ENCODE measurements at places on chromosomes 4 and X.

DNA sequence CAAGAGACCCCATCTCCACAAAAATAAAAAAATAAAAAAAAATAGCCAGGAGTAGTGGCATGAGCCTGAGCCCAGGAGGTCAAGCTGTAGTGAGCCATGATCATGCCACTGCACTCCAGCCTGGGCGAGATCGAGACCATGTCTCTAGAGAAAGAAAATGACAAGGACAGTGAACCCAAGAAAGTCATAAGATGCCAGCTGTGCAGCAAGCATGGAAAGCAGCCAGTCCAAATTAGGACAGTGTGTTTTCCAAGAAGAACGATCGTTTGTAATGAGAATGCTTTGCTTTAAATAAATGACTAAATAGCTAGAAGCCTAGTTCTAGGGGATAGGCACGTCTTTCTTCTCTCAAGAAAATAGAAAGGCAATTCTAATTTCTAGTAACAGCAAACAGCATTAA is 58.4 kb upstream of the MSANTD1 start:
- no peak for DNase-seq

GRCh38 chrX:129490330-129490729 is 33.0 kb downstream of the SMARCA1 start:
- DNase-seq, result no peak

- no peak for DNase-seq
Measured at GRCh38 chrX:114787061-114787460, 203.2 kb downstream of the HTR2C start.

DNA sequence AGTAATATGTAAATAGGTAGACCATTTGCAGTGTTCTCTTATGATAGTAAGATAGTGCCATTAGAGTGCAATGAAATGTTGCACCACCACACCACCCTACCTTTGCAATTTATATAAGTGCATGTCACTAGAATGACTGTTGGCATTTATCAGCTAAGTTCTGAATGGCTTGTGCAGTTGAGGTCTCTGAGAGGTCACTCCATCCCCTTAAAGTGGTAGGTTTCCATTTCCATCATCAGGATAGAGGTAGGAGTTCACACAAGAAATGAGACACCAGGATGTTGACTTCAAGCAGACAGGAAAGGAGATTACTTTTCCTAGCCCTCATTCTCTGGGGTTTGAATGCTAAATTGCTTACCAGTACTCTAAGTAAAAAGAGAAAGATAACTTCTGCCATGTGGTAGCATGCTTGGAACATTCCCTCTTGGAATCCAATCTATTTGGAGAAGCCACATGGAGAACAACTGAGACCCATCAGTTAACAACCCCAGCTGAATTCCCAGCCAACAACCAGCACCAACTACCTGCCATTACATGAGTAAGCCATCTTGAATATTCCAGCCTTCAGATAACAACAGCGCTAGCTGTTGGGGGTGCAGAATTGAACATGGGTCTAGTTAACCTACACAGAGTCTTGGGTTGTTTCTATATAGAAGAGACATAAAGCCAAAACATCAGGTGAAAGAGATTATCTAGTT is 6.7 kb upstream of the LRBA start:
- no peak for DNase-seq

- no peak for DNase-seq
Measured at GRCh38 chr4:42296196-42296595, 101.1 kb upstream of the SHISA3 start.

DNA sequence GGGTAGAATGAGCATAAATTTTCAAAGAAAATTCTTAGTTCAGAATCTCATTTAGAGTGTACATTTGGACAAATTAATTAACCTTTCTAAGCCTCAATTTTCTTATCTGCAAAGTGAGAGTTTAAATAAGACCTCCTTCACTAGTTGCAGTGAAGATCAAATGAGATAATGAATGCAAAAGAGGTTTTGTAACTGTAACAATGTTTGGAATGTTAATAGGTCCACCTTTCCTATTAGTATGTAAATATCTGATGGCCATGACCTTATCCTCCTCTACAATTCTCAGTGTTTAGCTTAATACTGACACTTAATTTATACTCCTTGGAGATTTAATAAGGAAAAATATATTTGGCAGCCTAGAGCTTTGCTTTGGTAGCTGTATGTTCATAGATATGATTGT is 138.8 kb downstream of the GABRG1 start:
- DNase-seq, result no peak

DNA sequence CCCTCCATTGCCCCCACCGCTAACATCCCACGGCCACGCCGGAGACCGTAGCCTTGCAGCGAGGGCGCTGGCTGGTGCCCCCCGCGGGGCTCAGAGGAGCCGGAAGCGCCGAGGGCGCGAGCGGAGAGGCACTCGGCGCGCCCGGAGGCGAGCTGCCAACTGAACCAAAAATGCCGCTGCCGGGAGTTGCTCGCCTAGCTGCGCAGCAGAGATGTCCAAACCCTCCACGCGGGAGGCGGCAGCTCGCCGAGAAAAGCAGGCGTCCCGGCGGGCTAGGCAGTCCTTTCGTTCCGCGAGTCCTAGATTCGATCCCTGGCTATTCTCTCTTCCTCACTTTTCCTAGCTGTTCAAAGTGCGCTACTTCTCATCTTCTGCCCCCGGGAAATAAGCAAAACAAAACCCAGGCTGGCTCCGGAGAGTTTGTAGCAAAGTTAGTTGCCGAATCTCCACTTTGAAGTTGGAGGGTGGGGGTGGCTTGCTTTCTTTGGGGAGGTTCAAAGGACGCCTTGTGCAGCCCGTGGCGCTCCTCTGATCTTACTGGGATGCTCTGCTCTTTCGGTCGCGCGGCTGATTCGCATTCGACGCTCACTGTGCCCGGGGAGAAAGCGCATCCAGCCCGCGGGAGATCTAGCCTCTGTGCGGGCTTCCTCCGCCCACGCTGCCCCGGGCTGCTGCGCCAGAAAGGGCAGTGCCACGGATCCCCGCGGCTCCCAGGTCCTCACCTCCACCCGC is 723 bp downstream of the NKX6-1 start:
- no peak for DNase-seq

Data from CD4-positive, alpha-beta T cell treated with Interleukin-6 at 100 ng/mL for 8 hours (primary cell).